ENCODE measurements at places on chromosomes 1 and 21.

- no peak for DNase-seq
These were observed 82.2 kb downstream of the ST6GALNAC5 start for GRCh38 chr1:76949503-76949902.

DNA sequence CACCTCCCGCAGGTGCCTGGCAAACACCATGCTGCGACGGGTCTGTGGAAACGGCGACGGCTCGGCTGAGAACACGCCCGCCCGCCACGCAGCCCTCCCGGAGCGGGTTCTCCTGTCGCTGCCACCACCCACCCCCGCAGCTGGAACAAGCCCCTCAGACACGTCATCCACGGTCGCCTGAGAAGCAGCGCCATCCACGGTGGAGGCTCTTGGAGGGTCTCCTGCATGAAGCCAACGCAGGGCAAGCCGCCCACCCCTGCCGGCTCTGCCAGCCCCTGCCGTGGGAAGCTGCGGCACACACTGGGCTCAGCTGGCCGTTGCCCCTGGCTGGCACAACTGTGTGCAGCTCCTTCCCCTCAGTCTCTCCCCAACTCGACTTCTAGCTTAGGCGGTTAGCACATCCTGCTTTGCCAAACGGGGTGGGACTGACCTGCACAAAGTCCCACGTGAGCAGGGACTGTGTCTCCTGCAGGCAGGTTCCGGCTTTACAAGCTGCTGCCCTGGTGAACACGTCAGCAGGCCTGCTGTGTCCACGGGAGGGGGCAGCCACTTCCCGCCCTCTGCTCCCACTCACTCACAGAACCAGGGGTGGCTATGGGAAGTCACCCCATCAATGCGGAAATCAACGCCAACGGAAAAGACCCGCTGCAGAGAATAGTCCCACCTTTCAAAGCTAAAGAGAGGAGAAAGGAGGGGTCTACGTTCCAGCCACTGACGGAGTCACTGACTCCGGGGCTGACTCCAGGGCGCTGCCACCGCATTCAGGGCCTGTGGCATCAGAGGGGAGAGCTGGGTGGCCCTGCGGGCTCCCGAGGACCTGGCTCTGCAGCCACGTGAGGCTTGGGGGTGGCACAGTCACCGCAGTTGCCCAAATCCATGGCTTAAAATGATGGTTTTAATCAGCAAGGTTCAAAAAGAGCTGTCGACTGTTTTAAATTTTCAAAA, 10.3 kb downstream of the POFUT2 start:
- DNase-seq = no peak

GRCh38 chr1:67166196-67166595, at the start of gene IL23R:
TSS of gene IL23R (plus strand) at chr1:67166454. CDS start at chr1:67168121, 1,667 bp downstream.
- DNase-seq = no peak

- DNase-seq = no peak
These were observed 28.4 kb upstream of the NPPB start for GRCh38 chr1:11886986-11887665.

- no peak for DNase-seq
These were observed 46.3 kb upstream of the VAV3 start for GRCh38 chr1:108011295-108011694.

- DNase-seq = peak; percentile 31
These were observed at the start of gene PADI2 for GRCh38 chr1:17119076-17119772. TSS of gene PADI2 (minus strand) at chr1:17119451. CDS start at chr1:17119371, 80 bp downstream.

DNA sequence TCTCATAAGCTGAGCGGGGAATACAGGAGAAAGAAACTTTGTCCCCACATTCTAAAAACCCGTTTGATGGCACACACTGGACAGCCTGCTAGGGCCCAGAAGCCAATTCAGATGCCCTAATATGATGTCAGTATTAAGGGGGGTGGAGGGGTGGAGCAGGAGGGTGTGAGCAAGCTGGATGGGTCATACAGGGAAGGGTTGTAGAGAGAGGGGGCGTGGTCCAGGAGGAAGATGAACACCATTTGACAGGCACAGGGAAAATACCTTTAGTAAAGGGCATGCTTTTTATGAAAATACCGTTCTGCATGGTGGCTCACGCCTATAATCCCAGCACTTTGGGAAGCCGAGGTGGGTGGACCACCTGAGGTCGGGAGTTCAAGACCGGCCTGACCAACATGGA, 6.0 kb downstream of the TARS2 start:
- DNase-seq = no peak

DNA sequence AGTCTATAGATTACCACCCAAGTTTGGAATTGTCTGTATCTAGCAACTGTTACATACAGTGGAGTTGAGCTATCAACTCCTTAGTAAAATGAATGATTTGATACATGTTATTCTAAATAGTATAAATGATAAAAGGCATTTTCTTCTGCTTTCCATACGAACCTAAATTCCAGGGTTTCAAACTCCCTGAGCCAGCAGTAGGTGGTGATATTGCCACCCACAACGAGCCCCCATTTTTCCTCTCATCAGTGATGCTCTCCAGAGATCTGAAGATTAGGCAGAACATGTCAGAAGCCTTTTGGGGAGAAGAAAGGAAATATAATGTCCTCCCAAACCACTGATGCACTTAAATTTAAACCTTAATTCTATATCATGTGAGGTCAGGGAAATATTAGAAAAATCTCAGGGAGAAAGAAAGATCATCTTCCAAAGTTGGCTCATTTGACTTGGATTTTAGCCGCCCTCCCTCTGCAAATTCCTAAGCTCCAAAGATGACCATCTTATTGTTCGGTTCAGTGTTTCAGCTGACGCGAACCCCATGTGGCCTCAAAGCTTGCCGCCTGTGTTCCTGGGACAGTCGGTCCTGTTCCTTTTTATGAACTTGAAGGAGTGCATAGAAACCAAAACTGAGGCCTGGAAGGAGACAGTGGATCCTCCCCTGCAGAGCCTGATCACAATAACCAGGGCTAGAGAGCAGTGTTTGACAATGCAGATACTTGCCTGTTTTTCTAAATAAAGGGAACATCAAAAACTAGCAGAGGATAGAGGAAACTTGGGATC, 2.3 kb downstream of the EVA1C start:
- no peak for DNase-seq

DNA sequence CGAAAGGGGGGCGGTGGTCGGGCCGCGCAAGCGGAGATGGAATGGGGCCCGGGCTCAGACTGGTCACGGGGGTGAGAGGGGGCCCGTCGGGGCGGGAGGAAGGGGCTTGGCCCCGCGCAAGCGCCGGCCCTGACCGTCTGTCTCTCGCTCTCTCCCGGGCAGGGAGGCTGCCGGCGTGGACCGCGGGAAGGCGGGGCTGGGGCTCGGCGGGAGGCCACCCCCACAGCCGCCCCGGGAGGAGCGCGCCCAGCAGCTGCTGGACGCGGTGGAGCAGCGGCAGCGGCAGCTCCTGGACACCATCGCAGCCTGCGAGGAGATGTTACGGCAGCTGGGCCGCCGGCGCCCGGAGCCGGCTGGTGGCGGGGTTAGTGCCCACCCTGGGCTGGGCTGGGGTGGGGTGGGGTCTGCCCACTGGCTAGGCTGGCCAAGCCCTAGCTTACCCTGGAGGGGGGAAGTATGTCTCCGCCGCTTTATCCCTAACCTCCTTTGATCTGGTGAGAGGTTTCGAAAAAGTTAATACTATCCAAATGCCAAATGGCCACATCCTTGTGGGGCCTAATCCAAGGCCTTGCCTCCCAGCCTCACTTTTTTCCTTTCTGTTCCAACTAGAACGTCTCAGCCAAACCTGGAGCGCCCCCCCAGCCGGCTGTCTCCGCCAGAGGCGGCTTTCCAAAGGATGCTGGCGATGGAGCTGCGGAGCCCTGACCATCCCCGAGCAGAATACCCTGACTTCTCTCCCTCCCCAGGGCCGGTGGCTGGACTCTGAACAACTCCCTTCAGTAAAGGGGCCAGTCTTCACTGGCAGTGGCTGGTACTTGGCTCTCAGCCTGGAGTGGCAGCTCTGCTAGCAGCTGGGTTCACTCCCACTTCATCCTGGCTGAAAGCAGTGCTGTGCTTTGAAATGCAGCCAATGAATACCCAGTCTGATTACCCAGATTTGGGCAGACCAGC, 636 bp upstream of the YRDC start:
- DNase-seq = peak; percentile 14

GRCh38 chr1:228958121-228958520, 222.8 kb downstream of the RHOU start:
- DNase-seq = no peak

DNA sequence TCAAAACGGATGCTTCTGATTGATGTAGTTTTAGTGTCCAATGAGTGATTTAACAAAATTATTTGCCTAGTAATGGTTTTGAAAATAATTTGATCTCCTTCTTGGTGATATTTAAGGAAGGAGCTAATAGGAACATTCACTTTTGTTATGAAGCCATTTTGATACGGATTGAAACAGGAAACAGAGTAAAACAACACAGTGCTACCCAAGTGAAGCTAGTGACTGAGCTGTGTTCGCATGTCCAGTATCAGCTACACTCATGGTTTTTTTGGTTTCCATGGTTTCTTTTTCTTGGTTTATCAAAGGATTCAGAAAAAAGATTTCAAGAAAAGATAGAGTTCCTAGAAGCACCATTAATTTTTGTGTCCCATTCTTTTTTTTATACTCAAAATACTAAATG, 40.1 kb upstream of the PLEKHO1 start:
- no peak for DNase-seq

DNA sequence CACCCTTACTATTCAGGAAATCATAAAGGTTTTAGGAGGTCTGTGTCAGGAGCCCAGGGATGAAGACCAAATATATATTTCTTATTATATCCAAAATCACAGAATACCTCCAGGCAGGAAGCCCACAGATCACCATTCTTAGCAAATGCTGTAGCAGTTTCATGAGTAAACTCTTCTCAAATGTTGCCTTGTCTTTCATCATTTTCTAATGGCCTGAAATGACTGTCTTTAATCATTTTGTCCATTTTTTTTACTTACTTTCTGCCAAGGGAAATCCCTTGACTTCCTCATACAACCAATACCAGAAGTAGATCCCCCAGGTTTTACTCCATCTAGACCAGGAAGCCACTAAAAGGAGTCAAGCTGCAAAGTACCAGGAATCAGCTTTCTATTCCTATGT, 32.4 kb downstream of the PSMG1 start:
- DNase-seq = no peak

DNA sequence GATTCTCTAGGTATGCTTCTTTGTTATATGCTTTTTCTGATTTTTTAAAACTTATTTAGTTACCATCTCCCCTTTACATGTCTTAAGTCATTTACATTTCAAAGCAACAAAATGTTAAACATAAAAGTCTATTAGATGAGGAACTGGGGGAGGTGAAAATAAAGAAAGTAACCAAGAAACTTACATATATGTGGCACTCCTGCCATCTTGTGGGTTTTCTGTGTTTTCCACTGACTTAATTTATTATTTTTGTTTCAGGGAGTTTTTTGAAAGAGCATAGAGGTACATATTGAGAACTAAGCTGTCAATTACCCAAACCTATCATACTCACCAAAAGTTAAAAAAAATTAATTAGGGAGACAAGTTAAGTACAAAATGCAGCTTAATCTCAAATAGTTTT, 1531.1 kb downstream of the MRPL39 start:
- DNase-seq = no peak

GRCh38 chr1:100423832-100424337, 71.6 kb downstream of the CDC14A start:
- DNase-seq = no peak

DNA sequence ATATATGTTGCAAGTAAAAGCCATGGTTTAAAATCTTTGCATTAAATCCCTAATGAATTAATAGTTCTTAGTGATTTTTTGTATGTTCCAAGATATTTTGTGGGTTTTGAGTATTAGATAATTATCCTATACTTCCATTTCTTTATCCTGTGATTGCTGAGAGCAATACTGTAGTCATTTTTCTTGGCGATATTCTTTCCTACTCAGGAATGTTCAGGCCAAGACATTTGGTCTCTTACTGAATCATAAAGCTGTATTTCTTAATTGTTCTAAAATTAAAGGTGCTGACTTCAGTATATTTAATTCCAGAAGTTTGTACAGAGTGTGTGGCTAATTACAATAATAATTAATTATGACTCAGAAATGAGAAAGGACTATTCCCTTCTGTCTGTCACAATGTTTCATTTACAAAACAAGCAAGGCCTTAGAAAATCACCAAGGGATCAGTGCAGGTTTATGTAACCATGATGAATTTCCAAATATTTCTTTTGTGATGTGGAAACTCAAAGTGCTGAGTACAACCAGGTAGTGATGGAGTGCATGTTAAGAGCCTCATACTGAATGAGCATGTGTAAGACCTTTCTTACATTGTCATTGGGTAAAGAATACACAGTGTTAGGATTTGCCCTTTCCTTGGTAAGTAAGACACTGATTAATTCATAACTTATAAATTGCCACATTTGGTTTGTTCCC, 161.2 kb downstream of the HMCN1 start:
- DNase-seq = no peak

GRCh38 chr1:246901874-246902273, 29.9 kb downstream of the AHCTF1 start:
- no peak for DNase-seq

DNA sequence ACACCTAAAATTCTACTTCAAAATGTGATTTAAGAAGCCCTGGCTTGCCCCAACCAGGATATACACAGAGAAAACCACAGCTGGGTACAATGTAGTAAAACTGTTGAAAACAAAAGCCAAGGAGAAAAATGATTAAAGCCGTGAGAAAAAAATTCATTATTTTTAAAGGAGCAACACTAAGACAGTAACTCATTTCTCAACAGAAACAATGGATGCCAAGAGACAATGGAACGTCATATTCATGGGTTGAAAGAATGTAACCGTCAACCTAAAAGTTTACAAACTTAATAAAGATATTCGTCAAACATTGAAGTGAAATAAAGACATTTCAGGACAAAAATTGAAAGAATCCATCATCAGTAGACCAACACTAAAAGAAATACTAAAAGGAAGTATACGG, 340.9 kb downstream of the KIF26B start:
- DNase-seq = no peak

DNA sequence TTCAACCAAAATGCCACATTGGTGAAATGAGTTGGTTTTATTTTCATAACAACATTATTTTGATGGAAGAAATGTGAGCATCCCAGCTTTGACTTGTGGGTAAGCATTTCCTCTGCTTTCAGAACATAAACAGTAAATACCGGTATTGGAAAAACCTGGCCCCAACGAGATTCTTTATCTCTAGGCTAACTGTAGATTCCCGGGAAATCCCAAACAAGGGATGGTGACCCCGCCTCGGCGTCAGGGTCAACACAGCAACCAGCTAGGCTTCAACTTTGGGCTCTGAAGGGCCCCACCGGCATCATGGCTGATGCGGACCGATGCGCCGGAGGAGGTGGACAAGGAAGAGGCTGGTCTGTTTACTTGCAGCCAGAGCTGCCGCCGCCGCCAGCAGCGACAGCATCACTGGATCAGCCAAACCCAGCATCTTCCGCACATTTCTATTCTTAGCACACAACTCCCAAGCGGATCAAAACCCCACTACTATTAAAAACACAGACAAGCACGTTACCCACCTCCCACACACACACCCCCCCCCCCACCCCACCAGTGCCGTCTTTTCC, 1.1 kb downstream of the AKT3 start:
- peak; percentile 10 for DNase-seq
